Body of pancreas (tissue), 4 donors: ENCODE measurements at places on chromosomes 6 and 20.

- no peak overlapping the region for H3K27ac ChIP-seq
- DNase-seq: no peak
- no peak overlapping the region for H3K4me3 ChIP-seq
- no peaks in the 10 kb centered on the region for H3K4me1 ChIP-seq
- no peaks in the 10 kb centered on the region for H3K27me3 ChIP-seq
Observed at GRCh38 chr6:130128326-130128725, 94.4 kb downstream of the SAMD3 start.

- no peaks in the 10 kb centered on the region for H3K36me3 ChIP-seq
- H3K27ac ChIP-seq: no peak overlapping the region
- H3K27me3 ChIP-seq: peaks cover 5% of the 10 kb centered on the region
- no peak for DNase-seq
Observed at GRCh38 chr6:56953597-56954402, 1.1 kb upstream of the BEND6 start.

- H3K36me3 ChIP-seq: no peaks in the 10 kb centered on the region
- H3K27me3 ChIP-seq: no peaks in the 10 kb centered on the region
- H3K4me3 ChIP-seq: no peak overlapping the region
- DNase-seq: no peak
- H3K27ac ChIP-seq: no peak overlapping the region
Observed at GRCh38 chr20:24952376-24953208, 3.5 kb downstream of the CST7 start.

- no peak for DNase-seq
- H3K4me3 ChIP-seq: no peak overlapping the region
- H3K27ac ChIP-seq: no peak overlapping the region
- H3K27me3 ChIP-seq: no peaks in the 10 kb centered on the region
- H3K4me1 ChIP-seq: no peaks in the 10 kb centered on the region
Observed at GRCh38 chr6:71452697-71453370, 164.2 kb downstream of the OGFRL1 start.

- no peaks in the 10 kb centered on the region for H3K36me3 ChIP-seq
- no peak overlapping the region for H3K27ac ChIP-seq
- DNase-seq: no peak
- H3K27me3 ChIP-seq: no peaks in the 10 kb centered on the region
- no peak overlapping the region for H3K4me3 ChIP-seq
Observed at GRCh38 chr20:45402946-45403345, 5.1 kb upstream of the DBNDD2 start.

- no peak for DNase-seq
- peaks cover 45% of the 10 kb centered on the region for H3K4me1 ChIP-seq
- no peaks in the 10 kb centered on the region for H3K27me3 ChIP-seq
- no peak overlapping the region for H3K27ac ChIP-seq
Observed at GRCh38 chr6:109296971-109297372, 85.3 kb downstream of the CD164 start.

- H3K27ac ChIP-seq: no peak overlapping the region
- DNase-seq: no peak
- H3K4me3 ChIP-seq: no peak overlapping the region
- H3K27me3 ChIP-seq: no peaks in the 10 kb centered on the region
- H3K4me1 ChIP-seq: no peaks in the 10 kb centered on the region
Observed at GRCh38 chr6:143912671-143913070, 48.4 kb downstream of the ZC2HC1B start.

- no peak for DNase-seq
- H3K27ac ChIP-seq: no peak overlapping the region
- H3K27me3 ChIP-seq: no peaks in the 10 kb centered on the region
- no peaks in the 10 kb centered on the region for H3K36me3 ChIP-seq
Observed at GRCh38 chr6:47360388-47360787, 50.7 kb upstream of the TNFRSF21 start.

DNA sequence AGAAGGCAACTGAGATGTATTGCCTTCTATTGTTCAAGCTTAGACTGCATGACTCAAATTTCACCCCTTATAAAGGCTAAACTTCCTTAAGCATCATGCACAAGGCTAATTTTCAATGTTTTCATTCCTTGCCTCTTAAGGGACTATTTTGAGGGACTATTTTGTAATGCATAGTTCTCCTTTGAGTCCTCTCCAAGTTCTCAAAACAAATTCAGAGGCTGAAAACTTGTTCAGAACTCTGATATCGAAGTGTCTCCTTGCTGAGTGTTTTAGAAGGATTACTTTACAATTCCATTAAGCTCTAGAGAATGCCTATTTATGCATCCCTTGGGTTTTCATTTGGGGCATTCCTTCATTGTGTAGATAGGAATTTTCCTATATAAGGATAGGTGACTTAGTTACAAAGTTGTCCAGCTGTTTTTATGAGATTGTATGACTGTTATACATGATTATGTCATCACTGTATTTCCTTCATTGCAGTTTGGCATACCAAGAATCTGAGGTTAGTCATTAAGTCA is 41.7 kb downstream of the COL19A1 start:
- no peaks in the 10 kb centered on the region for H3K27me3 ChIP-seq
- no peak for DNase-seq
- no peaks in the 10 kb centered on the region for H3K4me1 ChIP-seq
- H3K4me3 ChIP-seq: no peak overlapping the region
- no peak overlapping the region for H3K27ac ChIP-seq

GRCh38 chr20:4112481-4113421 is 97.4 kb upstream of the RNF24 start:
- DNase-seq: peak; percentile 65
- H3K27ac ChIP-seq: no peak overlapping the region
- H3K36me3 ChIP-seq: no peaks in the 10 kb centered on the region
- no peaks in the 10 kb centered on the region for H3K4me1 ChIP-seq

GRCh38 chr6:91268941-91269340 is 682.1 kb upstream of the MAP3K7 start:
- H3K4me1 ChIP-seq: no peaks in the 10 kb centered on the region
- DNase-seq: no peak
- no peak overlapping the region for H3K4me3 ChIP-seq
- no peaks in the 10 kb centered on the region for H3K27me3 ChIP-seq
- no peak overlapping the region for H3K27ac ChIP-seq

DNA sequence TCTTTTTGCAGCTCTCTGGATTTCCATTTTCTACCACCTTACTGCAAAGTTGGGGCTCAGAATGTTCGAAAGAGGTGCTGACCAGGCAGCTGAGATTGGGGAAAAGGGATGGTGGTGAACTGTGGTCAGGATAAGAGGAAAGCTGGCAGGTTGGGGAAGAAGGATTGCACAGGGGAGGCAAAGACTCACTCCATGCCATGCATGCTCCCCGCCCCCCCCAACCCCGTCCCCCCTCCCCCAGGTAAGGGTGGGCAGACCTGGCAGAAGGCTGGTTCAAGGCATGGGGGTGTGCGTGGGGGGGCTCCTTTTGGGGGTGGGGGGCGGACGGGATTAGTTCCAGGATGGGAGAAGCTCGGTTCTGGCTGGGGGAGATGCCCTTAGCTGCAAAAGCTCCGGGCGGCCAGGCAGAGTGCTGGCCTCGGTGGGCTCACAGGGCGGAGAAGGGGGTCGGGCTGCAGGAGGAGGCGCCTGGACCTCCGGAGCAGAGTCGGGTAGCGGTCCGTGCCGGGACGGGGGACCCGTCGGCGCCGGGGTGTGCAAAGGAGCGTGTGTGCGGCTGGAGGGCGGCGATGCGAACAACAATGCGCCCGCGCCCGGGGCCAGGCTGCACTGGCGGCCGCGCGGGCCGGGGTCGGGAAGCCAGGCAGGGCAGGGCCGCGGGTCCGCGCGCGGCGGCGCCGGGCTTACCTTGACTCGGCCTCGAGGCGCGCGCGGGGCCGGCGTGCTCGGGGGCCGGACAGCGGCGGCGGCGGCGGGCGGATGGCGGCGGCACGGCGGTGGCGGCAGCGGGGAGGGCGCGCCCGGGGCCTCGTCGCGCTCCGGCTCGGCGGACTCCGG is 880 bp downstream of the ADNP start:
- H3K36me3 ChIP-seq: peaks cover 3% of the 10 kb centered on the region
- H3K27ac ChIP-seq: peak overlapping the region; percentile 100
- H3K4me1 ChIP-seq: peaks cover 46% of the 10 kb centered on the region
- no peaks in the 10 kb centered on the region for H3K27me3 ChIP-seq
- DNase-seq: peak; percentile 21
- peak overlapping the region; percentile 76 for H3K4me3 ChIP-seq

- DNase-seq: no peak
- H3K4me3 ChIP-seq: no peak overlapping the region
- H3K27ac ChIP-seq: no peak overlapping the region
- H3K36me3 ChIP-seq: no peaks in the 10 kb centered on the region
- no peaks in the 10 kb centered on the region for H3K27me3 ChIP-seq
- no peaks in the 10 kb centered on the region for H3K4me1 ChIP-seq
Observed at GRCh38 chr6:89132057-89132456, 13.8 kb upstream of the PM20D2 start.
